ENCODE measurements at places on chromosomes 4 and X.

GRCh38 chr4:176261018-176261417, 8.0 kb downstream of the ASB5 start:
- no peak for DNase-seq

DNA sequence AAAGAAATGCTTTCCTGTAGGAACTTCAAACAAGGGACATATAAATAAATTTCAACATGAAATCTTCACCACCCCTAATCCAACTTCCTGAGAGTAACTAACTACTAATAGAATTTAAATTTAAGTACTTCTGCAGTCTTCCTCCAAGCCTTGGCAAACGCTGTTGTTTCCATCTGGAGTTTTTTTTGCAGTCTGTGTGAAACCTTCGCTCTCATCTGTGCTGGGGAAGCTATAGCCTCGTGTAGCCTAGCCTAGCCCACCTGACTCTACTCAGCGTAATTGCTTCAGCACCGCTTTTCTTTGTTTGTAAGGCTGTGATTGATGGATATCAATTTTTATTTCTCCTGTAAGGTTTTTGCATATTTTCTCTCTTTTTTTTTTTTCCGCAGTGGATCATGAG, 30.9 kb downstream of the STOX2 start:
- no peak for DNase-seq

DNA sequence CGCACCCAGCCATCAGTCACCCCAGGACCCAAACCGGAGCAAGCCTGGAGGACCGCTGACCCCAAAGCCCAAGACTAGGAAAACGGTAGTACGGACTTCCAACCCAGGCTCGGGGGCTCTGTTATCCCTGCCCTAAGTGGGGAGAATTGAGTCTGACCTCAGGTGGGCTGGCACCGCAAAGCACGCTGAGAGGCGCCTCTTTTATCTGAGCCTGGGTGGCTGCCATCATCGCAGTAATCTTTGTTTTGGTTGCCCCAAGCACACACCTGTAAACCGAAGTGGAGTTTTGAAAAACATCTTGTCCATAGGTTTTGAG, 894 bp upstream of the SH3RF1 start:
- no peak for DNase-seq

DNA sequence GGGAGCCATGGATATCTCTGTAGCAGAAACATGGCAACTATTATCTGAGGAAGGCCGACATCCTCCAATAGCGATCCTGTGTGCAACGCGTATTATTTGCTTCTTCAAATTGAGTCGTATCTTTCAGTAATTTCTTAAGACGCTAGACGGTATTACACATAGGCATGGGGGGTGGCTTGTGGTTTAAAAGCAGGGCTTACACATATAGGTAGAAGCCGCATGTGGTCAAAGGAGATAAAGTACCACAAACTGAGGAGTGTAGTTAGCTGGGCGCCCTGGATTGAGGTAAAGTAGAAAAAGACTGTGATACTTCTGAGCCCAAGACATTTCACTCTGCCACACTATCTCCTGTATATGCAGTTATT, 94.6 kb downstream of the SORBS2 start:
- DNase-seq = no peak

DNA sequence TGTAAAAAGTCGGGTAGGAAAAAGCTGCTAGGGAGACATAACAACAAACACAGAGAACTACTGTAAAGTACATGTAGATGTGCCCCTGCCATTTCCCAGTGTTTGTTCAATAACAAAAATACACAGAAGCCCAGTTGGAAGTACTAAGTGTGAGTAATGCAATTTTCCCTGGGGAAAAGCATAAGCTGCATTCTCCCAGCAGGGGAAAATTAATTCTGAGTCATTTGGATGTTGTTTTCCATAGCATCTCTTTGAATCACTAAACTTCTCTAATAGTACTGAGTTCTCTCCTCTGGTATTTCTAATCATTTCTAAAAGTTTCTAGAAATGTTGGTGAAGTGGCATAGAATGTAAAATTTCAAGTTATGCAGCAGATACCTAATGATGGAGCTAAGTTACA, 1114.9 kb downstream of the C4orf33 start:
- no peak for DNase-seq

GRCh38 chrX:102930990-102931756, 5.9 kb upstream of the RAB40AL start:
- DNase-seq = no peak

Data from GOT3 (cell line).